Bone marrow (tissue), 2 donors: ENCODE measurements at places on chromosomes 4 and X.

DNA sequence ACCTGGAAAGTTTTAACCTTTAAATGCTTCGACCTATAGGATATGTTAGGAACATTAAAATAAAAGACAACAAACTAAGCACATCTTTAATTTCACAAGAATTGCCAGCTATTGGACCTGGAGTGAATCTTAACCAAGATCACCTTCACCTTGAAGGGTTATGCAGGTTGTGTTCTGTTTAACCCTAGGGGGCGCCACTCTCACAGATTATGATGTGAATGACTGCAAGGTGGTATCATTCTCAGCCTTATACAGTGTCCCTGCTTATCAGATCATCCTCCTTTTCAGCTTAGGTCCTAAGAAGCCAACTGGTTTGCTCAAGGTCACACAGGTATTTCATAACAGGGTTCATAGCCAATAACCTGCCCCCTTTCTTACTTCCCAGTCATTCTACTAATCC, 23.5 kb downstream of the INTS6L start:
- DNase-seq = no peak

DNA sequence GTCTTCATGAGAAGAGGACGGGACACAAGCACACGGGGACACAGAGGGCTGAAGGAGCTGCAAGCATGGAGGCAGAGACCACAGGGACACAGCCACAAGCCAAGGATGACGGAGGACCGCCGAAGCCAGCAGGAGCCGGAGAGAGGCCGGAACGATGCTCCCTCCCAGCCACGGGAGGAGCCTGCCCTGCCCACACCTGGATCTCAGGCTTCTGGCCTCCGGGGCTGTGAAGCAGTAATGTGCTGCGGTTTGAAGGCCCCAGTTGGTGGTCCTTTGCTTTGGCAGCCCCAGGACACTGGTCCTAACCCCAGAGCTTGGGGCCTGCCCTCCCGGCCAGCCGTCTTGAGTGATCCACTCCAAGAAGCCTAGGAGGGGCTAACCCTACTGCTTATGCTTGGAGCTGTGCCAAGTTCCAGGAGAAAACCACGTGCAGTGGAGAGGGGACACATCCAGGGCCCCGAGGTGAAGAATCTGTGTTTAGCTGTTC, 85.9 kb downstream of the HMX1 start:
- no peak for DNase-seq

- no peak for DNase-seq
These were observed 262.4 kb downstream of the MID1IP1 start for GRCh38 chrX:39063702-39064101.

GRCh38 chr4:68110441-68110840, 19.2 kb downstream of the TMPRSS11F start:
- DNase-seq = no peak

- no peak for DNase-seq
These were observed 7.6 kb downstream of the L1CAM start for GRCh38 chrX:153878345-153878744.

DNA sequence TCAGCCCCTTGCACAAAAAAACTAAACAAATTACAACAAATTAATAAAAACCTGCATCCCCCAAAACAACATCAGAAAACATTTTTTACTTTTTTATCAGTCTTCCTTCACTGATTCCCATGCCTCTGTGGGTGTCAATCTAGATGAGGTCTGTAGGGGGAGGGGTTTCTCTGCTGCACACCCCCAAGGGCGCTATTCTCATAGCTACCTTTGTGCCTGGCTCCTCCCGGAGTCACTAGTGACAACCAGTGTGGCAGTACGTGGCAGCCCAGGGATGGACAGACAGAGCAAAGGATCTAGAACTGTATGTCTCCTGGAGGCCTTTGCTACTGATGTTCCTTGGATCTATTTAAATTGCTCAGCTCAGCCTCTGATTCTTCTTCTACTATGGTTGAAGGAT, 228.1 kb upstream of the ANXA3 start:
- DNase-seq = no peak

GRCh38 chrX:40100537-40101429, 3.0 kb upstream of the BCOR start:
- DNase-seq = no peak

- DNase-seq = no peak
These were observed 77.4 kb downstream of the PSAPL1 start for GRCh38 chr4:7357323-7357722.

DNA sequence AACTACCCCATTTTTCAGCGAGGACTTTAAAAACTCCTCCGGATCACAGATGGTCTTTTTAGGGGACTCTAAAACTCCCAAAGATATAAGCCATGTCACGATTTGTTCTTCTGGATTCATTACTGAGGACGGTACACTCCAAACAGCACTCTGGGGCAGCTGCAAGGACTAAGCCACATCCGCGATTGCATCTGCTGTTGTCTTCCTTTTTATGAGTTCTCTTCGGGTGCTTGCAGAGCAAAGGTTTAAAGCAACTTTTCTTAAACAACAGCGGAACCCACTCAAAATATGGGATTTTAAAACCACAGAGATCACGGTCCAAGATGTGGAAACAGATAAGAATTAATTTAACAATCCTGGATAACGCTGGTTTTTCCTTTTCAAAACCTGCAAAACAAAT, at the start of gene ARHGEF6:
Gene ARHGEF6 (minus strand): TSS at position 170 of the 400 bp plus-strand sequence. CDS start 50 bp downstream, at position 120.
- no peak for DNase-seq

GRCh38 chr4:152255437-152255836, 280.5 kb downstream of the FBXW7 start:
- DNase-seq = no peak

GRCh38 chrX:107324493-107325310, 118.3 kb downstream of the DNAAF6 start:
- no peak for DNase-seq

DNA sequence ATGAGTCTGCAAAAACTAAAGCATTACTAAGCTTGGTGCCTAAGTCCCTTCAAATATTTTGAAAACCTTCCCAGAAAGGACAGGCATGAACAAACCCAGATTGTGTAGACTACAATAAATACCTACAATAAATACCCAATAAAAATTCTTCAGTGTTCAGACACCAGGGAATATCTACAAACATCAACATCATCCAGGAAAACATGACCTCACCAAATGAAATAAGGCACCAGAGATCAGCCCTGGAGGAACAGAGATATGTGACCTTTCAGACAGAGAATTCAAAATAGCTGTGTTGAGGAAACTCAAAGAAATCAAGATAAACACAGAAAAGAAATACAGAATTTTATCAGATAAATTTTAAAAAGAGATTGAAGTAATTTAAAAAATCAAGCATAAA, 57.8 kb upstream of the NLRP2B start:
- DNase-seq = no peak

GRCh38 chr4:94419956-94420355, 31.8 kb upstream of the PDLIM5 start:
- no peak for DNase-seq

DNA sequence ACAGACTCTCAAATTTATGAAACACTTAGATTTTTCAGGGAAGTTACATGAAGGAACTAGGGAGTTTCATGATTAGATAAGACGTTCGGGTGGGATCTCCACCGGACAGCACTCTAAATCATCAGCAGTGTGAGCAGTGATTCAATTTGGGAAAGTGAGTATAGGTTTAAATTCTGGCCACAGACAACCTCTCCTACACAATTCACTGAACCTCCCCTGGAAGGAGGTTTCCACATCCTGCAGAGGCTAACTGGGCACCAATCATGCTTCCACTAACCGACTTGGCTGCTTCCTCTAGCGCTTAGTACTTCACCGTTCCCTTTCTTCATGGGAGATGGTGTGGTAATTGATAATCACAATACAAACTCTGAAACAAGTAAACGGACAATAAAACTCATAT, 5.6 kb downstream of the CXCL9 start:
- DNase-seq = no peak

- no peak for DNase-seq
These were observed 73.1 kb downstream of the GRIA2 start for GRCh38 chr4:157293673-157294072.

- no peak for DNase-seq
These were observed 487.7 kb upstream of the INTU start for GRCh38 chr4:127145006-127145540.

GRCh38 chrX:135408794-135409193, 12.9 kb upstream of the SMIM10L2A start:
- no peak for DNase-seq

GRCh38 chrX:148567229-148567628, 66.8 kb downstream of the AFF2 start:
- DNase-seq = no peak

- no peak for DNase-seq
These were observed 51.5 kb upstream of the ARHGAP24 start for GRCh38 chr4:85423431-85423830.

DNA sequence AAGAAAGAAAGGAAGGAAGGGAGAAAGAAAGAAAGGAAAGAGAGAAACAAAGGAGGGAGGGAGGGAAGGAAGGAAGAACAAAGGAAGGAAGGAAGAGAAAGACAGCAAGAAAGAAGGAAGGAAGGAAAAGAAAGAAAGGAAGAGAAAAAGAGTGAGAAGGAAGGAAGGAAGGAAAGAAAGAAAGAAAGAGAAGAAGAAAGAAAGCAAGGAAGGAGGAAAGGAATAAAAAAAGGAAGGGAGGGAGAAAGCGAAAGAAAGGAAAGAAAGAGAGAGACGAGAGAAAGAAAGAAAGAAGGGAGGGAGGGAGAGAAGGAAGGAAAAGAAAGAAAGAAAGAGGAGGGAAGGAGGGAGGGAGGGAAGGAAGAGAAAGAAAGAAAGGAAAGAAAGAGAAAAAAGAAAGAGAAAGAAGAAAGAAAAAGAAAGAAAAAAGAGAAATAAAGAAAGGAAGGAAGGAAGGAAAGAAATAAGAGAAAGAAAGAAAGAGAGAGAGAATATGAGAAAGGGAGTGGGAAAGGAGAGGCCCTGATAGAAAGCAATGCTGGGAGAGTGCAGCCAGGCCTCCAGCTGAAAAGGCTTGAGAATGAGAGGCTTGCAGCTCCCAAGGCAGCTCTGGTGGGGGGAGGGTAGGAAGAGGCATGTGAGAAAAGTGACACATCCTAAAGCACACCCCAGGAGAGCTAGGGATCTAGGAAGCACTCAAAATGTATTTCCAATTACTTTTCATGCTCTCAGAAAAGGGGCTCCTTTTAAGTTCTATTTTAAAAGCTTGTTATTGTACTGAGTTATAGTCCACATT, 134.0 kb upstream of the ZIC3 start:
- DNase-seq = no peak

GRCh38 chr4:155208258-155209054, at the start of gene NPY2R:
TSS of gene NPY2R (plus strand) at chr4:155208636. CDS start at chr4:155213940, 5,304 bp downstream.
- DNase-seq = no peak

DNA sequence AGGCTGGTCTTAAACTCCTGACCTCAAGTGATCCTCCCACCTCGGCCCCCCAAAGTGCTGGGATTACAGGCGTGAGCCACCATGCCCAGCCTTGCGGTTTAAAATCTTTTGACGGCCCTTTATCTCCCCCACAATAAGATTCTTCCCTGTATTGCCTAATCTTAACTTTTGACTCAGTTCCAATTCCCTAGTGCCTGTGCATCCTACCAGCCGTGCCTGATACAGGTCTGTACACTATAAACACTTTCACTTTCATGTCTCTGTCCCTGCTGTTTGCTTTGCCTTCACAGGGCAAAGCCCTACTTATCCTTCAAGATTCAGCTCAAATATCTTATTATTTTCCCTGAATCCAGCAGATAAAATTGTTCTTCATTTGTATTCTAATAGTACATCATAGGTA, 74.6 kb downstream of the WDR44 start:
- peak; percentile 14 for DNase-seq

GRCh38 chr4:158316264-158316663, 106.0 kb downstream of the TMEM144 start:
- DNase-seq = no peak

- no peak for DNase-seq
These were observed 66.2 kb downstream of the AGA start for GRCh38 chr4:177376024-177376423.

DNA sequence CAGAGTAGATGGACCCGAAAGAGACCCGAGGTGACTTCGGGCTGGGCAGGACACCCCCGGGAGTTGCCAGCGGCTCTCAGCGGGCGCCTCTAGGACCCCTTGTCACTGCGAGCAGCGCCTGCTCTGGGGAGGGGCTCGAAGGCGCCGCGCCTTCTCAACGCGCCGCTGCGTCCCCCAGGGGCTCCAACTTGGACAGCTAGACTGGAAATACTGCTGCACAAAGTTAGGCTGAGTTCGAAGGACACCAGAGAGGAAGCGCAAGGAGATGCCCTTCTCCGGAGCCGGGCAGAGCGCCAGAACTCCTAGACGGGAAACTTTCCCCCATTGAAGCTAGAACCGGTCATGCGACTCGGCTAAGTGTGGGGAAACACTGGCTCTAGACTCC, 493 bp upstream of the KCNIP4 start:
- DNase-seq = no peak

GRCh38 chrX:2871831-2872230, 43.1 kb downstream of the GYG2 start:
- no peak for DNase-seq

DNA sequence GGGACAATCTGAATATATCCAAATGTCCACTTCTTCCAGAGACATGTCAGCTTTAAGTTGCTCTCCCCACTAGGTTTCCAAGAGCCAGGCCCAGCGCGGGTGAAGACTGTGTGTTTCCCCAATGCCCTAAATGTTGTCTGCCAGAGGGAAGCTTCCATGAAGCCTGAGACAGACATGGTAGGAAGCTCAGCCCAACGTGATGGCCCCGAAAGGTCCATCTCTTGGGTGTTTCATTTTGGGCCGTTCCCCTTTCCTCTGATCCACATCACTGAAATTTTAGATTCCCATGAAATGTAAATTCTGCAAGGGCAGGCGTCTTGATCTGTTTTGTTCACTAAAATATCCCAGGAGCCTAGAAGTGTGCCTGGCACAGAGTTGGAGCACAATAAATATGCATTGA, 25.4 kb upstream of the PROM1 start:
- DNase-seq = no peak

- DNase-seq = peak; percentile 50
These were observed 55.6 kb downstream of the STIM2 start for GRCh38 chr4:26916195-26916594.

- no peak for DNase-seq
These were observed 16.7 kb downstream of the CLRN2 start for GRCh38 chr4:17531538-17532285.

GRCh38 chrX:147735364-147735763, 176.4 kb upstream of the FMR1 start:
- DNase-seq = no peak

GRCh38 chrX:40154250-40154852, 56.6 kb upstream of the BCOR start:
- DNase-seq = no peak

DNA sequence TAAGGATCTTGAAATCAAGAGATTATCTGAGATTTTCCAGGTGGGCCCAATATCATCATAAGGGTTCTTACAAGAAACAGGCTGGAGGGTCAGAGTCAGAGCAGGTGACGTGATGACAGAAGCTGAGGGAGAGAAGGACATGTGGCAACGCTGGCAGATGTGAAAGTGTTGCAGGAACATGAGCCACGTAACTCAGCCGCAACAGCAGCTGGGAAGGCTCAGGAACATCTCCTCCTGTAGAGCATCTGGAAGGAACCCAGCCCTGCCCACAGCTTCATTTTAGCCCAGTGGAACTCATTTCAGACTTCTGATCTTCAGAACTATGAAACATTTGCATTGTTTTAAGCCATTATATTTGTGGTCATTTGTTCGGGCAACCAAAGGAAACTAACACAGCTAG, 156.3 kb upstream of the VEGFC start:
- DNase-seq = no peak
